ENCODE measurements at places on chromosomes 16 and 17.

DNA sequence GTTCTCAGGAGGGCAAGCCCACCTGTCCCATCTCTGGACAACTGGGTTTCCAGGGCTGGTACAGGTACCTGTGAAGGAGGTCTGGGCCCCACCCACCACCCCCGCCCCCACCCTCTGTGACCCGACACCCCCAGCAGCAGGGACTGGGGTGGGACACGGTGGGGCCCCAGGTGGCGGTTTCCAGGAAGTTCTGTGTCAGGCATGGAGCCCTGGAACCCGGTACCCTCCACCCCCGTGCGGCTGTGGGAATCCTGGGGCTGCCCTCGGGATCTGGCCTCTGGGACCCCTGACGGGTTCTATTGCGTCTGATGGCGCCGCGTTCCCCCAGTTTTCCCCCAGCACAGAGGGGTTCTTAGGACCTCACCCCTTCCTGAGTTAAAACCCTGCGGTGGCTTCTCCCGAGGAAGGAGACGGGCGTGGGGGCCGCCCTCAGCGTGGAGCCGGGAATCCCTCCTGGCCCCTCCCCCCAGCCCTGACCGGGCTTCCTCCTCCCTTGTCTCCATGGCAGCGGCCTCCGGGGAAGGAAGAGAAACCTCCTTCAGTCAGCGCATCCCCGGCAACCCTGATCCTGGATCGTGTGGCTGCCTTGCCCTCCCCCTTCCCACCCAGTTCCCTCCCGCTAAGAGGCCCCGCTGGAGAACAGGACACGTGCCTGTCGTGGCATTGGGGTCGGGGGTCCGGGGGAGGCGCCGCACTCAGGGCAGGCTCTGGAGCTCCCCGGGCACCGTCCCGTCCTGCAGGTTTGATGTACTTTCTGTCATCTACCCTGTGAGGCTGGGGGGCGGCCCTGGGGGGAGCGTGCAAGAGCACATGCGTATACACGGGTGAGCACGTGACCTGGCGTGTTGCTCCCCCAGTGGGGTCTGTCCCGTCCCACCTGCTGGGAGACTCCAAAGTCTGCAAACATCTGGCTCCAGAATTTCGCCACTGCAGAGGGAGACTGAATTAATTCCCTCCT, 30.3 kb downstream of the CACNA1H start:
- DNase-seq: no peak

GRCh38 chr17:63464691-63465236, 12.1 kb upstream of the ACE start:
- no peak for DNase-seq

GRCh38 chr17:77109764-77110359, 30.9 kb upstream of the SEC14L1 start:
- DNase-seq: no peak

DNA sequence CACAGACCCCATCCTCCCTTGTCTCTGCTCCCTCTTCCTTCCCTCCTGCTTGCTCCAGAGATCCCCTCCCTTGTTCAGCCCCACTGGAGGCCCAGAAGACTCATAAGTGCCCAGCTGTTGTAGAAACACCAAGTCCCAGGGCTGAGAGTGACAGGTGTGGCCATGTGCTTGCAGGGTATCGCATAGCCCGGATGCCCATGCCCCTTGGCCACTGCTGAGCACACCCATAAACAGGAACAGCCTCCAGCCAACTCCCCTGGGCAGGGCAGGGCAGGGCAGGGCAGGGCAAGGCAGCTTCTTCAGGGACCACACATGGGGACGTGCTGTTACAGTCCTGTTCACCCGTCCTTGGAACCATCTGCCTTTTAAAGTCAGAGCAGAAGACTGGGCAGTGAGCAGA, 2.0 kb downstream of the CACNG1 start:
- DNase-seq: no peak

DNA sequence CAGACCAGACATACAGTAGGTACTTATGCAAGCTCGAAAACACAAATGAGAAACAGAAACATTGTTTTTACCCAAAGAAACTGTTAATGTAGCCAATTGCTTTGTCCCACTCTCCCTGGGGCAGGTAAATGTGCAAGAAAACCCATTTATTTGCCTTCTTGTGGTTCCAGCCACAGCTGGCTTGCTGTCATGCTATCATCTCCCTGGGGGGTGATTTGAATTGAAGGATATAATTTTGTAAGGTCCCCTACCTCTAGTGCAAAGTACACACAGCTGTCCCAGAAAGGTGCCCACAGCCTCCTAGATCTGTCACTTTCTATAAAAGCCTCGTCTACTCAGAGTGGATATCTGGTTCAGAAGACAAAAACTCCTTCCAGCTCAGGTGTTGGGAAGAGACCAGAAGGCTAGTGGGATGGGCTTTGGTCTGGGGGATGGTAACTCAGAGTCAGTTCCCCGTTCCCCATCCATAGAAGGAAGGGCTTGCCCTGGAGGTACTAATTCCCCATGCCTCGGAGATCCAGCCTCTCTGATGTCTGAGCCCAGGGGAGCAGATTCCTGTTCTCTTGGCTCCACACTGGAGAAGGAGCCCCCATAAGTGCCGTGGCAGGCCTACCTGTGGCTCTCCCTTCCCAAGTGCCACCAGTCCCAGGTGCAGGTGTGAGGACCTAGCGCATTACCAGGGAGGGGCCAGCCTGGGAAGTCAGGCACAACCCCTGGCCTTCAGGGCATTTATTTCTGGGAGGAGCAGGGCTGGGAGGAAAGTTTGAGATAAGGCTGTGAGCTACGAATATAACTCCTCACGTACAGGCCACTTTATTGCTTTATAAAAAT, 2.4 kb upstream of the PRR15L start:
- no peak for DNase-seq

GRCh38 chr17:35537601-35538141, at the start of gene SLFN12L:
Gene SLFN12L (minus strand): TSS chr17:35537678. CDS start chr17:35522364, 15,314 bp downstream.
- DNase-seq: no peak

DNA sequence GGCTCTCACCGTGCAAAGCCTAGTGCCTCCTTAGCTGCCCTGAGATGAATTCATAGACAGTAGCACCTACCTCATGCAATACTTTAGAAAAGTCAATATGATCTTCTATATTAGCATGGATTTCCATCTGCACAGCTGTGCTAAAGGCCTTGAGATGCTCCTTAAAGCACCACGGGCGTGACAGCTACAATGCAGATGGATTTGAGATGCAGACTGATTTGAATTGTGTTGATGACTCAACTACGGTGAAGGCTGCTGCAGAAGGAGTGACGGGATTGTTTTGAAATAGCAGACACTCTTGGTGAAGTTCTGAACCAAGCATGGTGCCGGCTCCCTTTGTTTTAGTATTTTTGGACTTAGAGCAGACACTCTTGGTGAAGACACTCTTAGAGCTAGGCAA, 88.2 kb downstream of the SPECC1 start:
- no peak for DNase-seq

- no peak for DNase-seq
These were observed 74.1 kb downstream of the CCDC182 start for GRCh38 chr17:57670769-57671569.

DNA sequence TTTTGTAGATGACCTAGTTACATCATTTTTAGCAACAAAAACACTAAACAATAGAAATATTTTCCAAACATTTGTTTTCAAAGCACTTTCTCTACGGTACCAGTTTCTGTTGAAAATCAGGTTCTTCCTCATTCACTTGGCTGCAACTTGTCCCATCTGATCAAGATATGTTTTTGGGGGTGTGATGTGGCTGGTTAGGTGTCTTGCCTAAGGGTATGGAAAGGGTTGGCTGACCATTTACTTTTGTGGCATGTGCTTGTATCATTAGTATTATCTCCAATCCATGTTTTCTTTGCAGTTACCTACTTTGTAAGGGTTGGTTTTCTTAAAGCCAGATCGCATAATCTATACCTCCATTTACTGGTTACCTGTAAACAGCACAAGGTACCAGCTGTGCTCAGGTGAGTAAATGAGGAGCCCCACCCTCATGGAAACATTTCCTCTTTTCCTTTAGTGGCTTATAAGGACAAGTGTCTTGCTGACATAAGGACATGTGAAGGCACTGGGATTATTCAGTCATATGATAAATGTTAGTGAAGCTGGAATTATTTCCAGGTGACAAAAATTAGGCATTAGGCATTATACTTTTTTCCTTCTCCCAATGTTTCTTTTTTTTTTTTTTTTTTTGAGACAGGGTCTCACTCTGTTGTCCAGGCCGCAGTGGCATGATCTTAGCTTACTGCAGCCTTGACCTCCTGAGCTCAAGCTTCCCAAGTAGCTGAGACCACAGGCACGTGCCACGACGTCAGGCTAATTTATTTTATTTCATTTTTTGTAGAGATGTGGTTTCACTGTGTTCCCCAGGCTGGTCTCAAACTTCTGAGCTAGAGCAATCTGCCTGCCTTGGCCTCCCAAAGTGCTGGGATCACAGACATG, 162.0 kb downstream of the CCDC182 start:
- no peak for DNase-seq

DNA sequence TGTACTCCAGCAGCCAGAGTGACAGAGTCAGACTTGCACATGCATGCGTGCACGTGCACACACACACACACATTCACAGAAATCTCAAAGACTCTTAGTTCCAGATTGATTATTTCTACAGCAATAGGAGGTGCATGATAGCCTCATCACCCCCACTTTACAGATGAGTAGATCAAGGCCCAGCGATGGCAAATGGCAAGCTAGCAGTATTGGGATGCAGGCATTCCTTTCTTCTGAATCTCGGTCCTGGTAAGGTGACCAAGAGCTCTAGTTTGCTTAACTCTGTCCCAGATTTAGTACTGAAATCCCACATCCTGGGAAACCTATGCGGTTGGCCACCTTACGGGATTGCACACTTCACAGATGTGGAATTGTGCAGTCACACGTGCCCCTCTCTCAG, 38.6 kb downstream of the ITGAM start:
- DNase-seq: no peak

GRCh38 chr17:58329810-58330537, 1.4 kb upstream of the TSPOAP1 start:
- DNase-seq: peak; percentile 45

- no peak for DNase-seq
These were observed 89.0 kb upstream of the TOB1 start for GRCh38 chr17:50955160-50955559.

DNA sequence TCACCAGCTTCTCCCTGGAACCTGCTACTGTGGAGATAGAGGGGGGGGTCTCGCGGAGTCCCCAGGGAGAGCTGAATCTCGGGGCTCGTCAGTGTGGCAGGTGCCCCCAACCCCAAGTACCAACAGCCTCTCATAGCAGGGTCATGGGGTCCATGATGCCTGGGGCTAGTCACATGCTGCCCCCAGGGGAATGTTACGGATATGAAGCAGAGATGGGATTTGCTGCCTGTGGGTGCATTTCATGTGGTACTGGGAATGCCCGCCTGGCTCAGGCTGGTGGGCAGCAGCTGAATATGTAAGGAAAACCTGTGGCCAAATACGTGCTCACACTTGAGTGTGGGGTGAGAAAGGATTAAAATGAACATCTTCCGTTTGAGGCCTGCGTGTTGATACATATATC, 49.4 kb downstream of the MEAK7 start:
- DNase-seq: no peak

DNA sequence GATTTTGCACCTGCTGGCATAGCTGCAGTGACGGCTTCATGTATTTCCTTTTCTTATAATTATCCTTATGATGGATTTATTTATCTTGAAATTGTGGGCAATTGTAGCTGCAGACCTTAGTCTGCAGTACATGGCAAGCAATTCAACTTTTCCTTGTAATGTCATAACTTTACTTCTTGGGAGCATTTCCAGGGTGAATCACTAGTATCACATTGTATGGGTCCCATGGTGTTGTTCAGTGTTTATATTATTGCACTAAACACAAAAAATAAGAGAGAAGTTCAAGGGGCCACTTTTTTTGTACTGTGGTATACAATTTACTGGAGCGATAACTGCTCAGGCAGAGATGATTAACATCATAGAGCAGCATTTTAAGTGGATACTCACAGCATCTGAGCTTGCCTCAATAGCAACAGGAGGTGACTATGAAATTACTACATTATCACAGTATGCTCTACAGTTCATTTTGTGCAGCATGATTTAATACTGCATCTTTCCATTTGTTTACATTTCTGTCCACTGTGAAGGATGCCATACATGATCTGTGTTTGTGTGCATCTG, 169.5 kb downstream of the STX8 start:
- DNase-seq: no peak

DNA sequence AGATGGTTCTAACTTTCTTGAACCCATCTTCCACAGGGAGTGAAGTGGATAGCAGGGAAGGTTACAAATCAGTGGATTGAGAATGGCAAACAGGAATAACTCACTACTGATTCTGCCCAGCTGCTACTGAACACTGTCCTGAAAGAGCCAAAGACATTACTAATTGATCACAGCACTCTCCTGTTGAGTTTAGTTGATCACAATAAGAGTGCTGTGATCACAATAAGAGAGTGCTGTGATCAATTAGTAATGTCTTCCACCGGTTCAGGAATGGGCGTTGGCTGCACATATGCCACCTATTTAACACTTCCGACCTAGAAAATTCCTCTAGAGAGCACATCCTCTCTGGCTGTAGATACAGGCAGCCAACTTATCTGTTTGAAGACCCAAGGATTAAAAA, 11.4 kb downstream of the CFAP97D1 start:
- no peak for DNase-seq

DNA sequence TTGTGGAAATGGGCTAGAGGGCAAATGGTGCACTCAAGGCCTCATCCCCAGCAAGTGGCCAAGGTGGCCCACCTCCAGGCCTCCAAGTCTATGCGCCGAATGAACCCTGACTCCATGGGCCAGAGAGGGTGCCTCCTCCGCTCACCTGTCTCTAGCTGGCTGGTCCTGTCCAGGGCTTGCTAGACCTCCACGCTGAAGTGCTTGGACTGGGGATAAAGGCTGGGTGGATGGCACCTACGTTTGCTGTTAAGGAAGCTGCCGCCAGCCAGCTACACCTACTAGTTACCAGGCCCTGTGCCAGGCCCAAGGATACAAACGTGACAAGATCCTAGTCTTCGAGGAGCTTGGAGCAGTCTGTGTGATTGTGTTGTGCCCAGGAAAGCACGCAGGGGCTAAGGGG, 739 bp upstream of the SGCA start:
- no peak for DNase-seq

DNA sequence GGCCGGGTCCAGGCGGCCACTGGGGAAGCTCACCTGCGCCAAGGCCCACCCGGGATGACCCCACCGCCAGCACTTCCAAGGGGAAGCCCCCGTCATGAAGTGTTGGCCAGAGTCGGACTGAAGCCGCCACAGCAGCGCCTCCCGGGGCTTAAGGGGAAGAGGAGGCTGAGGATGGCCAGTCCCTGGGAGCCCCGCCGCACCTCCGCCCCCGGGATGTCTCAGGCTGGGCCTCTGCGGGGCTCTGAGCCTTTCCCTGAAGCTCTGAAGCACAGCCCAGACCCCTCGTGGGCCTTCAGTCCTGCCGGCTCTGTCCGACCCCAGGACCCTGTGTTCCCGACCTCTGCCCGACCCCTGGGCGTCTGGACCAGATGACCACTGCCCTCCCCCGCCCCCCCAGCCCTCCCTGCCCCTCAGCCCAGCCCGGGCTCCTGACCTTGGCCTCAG, 42.8 kb upstream of the ACSF3 start:
- DNase-seq: no peak

GRCh38 chr16:9741776-9742175, 440.5 kb downstream of the GRIN2A start:
- no peak for DNase-seq

- no peak for DNase-seq
These were observed 1.9 kb downstream of the PRR15L start for GRCh38 chr17:47955497-47956461.

Data from stimulated activated CD8-positive, alpha-beta memory T cell treated with anti-CD3 and anti-CD28 coated beads, Interleukin-15, amount 100 ng/mL, for 48 hours (primary cell).